ENCODE measurements at places on chromosomes 3 and 15. TPM values are rescaled to one million over a fixed set of nuclear protein-coding genes. Genes with fewer than 3 reads are reported as not detected.

PP2D1 gene
- total RNA-seq = not detected

FILIP1L gene
- 2.9 TPM for total RNA-seq

CORO2B gene
- not detected for total RNA-seq

GABRR3 gene
- not detected for total RNA-seq

GRCh38 chr3:113600418-113601182 is 68.2 kb downstream of the SIDT1 start:
- no peaks in the 10 kb centered on the region for H3K4me1 ChIP-seq
- no peak overlapping the region for H3K4me3 ChIP-seq
- peaks cover 20% of the 10 kb centered on the region for H3K36me3 ChIP-seq
- no peak for DNase-seq
- no peaks in the 10 kb centered on the region for H3K27me3 ChIP-seq

DNA sequence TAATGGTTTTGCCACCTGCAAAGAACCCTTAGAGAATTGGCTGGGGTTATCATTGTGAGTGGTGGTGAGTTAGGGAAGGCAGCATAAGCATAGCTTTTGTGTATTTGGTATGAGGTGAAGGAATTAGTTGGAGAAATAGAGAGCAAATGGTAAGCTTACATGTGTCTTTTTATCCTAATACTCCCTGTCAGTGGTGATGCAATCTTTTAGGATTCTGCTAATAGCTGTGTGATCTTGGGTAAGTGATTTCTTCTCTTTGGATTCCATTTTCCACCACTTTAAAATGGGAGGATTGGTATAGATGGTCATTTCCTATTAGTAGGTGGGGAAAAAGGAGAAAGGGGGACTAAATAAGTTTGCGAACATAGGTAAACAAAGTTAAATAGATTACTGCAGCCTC is 30.9 kb downstream of the PIAS1 start:
- peaks cover 9% of the 10 kb centered on the region for H3K36me3 ChIP-seq
- no peak overlapping the region for H3K4me3 ChIP-seq
- H3K27ac ChIP-seq = no peak overlapping the region
- DNase-seq = no peak
- H3K4me1 ChIP-seq = peaks cover 26% of the 10 kb centered on the region
- no peaks in the 10 kb centered on the region for H3K27me3 ChIP-seq

Data from activated T-helper 1 cell treated with anti-CD3 and anti-CD28 coated beads, Interleukin-12 subunit alpha, Interleukin-12 subunit beta, Interleukin-2, Interleukin-4 antibody, amounts not matched to agents 30 ng/mL and 10 ng/mL and 1 ng/mL, durations not matched to agents 14 hours and 24 hours and 36 hours (primary cell).